H1 (cell line): ENCODE measurements at places on chromosomes 2 and 18. TPM values are rescaled to one million over a fixed set of nuclear protein-coding genes. Genes with fewer than 3 reads are reported as not detected.

DNA sequence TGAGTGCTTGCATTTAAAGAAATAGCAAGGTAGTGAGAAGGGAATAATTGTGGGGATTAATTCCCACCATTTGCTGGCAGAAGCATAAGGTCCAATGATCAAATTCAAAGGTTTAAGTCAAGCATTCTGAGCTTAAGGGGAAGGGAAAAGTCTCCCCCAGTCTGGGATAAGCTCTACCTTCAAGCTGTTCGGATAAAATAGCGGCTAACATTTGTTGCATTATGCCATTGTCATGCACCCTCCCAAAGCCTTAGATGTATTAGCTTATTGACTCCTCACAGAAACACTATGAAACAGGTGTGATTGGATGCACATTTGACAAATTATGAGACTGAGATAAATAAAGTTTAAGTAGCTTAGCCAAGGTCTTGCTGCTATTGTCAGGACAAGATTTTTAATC lies 52.2 kb upstream of the TGIF1 start:
- DNase-seq = no peak

DNA sequence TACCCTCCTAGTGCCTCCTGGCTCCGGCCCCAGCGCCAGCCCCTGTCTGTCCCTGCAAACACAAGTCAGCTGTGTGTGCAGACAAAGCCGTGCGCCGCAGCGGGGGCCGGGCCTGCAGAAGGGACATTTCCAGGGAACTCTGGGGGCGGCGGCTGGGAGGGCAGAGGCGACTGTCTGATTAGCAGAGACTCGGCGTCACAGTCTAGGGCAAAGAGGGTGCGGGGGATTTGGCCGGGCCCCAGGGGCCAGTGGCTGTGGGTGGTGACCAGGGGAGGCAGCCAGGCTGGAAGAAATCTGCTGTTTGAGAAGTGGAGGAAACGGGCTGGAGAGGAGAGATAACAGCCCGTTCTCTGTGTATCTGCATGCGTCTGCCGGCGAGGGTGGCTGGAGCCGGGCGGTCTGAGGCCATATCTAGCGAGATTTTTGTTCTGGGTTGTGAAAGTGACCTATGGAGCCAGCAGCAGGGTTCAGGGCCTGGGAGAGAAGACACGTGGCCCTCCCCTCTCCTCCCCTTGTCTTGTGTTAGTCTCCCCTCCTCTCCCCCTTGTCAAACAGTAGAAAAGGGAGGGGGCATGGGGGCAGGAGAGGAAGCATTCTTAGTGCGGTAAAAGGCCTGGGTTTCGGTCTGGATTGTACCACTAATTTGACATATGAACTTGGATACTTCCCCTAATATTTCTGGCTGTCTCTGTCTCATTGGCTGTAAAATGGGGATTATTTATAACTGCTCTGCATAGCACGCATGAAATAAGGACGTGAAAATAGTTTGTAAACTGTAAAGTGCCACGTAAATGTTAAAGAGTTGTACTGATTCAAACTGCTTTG lies 169.4 kb downstream of the SMAD7 start:
- DNase-seq = no peak

The RAB27B gene
- total RNA-seq = 0.33 and 0.60 TPM in 2 replicates

DNA sequence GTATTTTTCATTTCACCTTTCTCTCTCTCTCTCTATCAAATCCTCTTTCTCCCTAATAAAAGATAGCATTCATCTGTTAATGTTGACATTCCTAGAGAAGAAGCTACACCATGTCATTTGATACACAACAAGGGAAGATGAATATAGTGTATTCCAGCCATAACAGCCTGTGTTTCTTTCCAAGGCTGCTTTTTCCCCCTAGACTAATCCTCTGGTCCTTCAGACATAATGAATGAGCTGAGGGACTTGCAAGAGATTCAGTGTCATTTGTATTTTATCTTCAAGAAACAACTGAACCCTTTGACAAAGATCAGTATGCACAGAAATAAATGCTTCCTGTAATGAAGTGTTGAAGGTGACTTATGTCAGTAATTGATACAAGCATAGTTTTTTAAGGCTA lies 284.0 kb upstream of the NXPH2 start:
- DNase-seq = no peak

GRCh38 chr2:48069769-48070168 lies 163.5 kb upstream of the FBXO11 start:
- no peak for DNase-seq
